Activated naive CD4-positive, alpha-beta T cell treated with anti-CD3 and anti-CD28 coated beads, Interleukin-2, amount 50 U/mL, for 16 hours (primary cell): ENCODE measurements at places on chromosomes 12 and 14.

GRCh38 chr12:38610808-38611350, 294.3 kb downstream of the ALG10B start:
- no peak for DNase-seq

DNA sequence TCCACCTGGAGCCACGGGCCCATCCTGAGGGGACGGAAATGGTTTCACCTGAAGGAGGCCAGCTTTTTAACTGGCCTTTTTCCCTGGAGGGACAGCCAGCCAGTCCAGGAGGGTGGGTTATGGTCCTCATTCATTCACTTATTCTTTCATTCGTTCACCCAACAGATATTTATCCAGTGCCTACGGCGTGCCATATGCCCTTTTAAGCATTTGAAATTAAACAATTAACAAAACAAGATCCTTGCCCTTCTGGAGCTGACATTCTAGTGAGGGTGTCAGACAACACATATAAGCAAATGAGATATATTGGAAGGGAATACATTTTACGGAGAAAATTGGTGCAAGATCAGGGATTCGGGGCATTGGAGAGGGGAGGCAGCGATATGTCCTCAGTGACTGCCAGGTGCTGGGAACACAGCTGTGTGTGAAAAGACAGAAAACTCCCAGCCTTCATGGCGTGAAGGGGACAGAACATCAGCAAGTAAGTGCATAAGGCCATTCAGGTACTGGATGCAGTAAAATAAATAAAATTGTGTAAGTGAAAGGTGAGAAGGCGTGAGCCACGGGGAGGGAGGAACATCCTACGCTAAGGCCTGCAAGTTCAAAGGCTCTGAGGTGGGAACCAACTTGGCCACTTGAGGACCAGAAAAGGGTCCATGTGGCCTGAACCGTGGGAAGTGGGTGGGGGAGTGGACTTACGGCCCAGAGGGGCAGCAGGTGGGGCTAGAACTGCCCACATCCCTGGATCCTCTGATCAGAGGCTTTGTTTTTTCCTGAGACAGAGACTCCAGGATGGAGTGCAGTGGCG, 684 bp upstream of the ABCB9 start:
- DNase-seq: no peak

DNA sequence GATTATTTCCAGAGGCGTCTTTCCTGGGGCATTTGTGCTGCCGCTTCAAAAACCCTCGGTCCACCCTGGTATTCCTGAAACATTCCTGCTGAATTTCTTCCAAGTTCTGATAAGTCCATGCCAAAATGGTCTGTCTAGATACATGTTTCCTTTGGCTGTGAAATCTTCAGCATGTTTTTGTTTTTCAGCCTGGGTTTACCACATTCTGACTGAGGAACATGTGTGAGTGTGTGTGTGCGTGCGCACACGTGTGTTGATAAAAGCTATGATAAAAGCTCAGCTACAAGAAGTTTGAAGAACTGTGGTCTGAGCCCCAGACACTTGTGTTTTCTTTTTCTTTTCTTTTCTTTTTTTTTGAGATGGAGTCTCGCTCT, 22.4 kb downstream of the ANKRD9 start:
- no peak for DNase-seq

DNA sequence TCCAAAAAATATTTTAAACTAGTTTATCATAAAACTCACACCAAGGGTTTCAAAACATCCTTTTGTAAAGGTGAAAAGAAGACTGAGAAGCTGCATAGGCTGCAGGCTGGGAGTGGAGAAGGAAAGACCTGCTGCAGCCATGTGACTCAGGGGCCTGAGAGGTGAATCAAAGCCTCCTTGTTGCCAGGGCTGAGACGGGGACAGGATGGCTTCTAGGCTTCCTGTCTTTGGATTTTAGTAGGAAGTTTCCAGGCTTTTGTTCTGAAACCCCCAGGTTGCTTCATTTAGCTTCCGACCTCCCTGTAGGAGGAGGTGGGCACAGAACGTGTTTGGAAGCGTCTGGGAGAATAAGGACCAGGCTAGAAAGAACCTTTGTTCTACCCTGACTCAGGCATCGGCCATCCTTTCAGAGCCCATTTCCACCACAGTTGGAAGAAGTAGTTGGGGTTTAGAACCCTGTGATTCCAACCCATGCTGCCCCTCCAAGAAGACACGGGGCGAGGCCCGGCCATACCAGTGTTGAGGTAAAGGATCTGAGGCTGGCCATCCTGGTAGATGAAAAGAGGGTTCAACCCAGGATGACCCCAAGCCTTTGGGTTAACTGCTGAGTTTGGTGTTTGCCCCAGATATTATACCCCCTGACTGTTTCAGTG, 122.4 kb downstream of the SLC25A47 start:
- no peak for DNase-seq

DNA sequence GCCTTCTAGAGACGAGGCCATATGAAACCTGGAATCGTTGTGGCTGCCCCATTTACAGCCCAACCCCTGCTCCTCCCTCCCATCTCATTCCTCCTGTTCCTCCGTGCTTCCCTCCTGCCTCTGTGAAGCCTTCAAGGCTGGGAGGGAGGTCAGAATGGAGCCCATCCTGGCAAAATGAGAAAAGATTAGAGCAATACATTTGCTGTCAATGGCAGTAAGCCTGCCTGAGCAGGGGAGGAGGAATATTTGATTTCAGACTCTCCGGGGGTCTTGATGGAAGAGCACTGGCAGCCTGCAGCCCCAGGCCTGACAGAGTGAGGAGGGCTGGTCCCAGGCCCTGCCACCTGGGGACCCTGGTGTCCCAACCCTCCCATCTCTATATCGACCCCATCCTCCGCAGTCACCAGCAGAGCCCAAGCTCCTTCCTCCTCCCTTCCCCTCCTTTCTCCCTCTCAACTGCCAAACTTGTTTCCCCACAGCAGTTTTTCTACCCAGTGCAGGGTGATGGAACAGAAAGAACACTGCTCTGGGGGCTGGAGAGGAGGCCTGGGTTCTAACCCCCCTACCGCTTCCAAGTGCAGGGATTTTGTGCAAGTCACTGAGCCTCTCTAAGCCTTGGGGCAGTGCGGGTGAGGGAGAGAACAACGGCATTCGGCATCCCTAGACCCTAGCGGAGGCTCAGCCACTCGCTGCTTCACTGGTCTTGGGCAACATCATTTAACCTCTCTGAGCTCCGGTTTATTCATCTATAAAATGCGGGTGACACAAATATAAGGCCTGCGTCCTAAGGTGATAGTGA, 16.0 kb upstream of the RACGAP1 start:
- DNase-seq: no peak

- no peak for DNase-seq
Measured at GRCh38 chr12:6827982-6828780, at the start of gene P3H3. TSS of gene P3H3 (plus strand) at chr12:6828407. CDS start at chr12:6828441, 34 bp downstream.

GRCh38 chr14:89013698-89014568, 189.5 kb downstream of the TTC8 start:
- DNase-seq: no peak

GRCh38 chr12:89160716-89161123, 191.6 kb downstream of the DUSP6 start:
- peak; percentile 16 for DNase-seq
